Immature natural killer cell (primary cell): ENCODE measurements at places on chromosomes 13 and 19.

DNA sequence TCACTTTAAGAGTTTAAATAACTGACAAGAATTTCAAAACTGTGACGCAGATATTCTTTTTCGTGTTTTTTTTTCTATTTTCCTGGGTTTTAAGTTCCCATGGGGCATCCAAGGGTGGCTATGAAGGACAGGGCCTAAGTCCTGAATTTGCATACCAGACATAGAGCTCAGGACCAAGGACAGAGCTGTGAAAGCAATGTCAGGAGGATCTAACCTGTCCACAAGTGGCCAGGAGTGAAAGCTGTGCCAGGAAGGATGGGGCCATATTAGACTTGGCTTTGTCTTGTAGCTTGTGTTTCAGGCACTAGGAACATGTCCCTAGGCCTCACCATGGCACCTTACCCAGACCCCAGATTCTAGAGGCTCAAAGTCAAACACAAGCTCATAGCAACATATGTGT is 289.4 kb upstream of the MIR17HG start:
- DNase-seq, result no peak

GRCh38 chr19:7506385-7507328 is 9.2 kb upstream of the ZNF358 start:
- peak; percentile 25 for DNase-seq

DNA sequence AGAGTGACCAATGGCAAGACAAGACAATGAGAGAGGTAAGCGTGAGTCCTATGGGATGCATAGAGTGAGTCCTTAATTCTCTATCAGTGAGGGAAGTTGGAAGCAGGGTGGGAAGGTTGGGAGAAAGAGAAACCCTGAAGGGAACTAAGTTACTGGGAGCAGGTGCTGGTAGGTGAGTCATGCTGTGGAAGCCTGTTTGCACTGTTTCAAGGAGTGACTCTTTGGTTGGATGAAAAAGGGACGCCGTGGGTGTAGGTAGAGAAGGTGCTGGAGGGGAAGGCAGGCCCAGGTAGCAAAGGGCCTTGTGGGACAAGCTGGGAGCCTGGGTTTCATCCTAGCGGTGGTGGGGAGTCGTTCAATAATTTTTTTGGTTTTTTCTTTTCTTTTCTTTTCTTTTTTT is 21.9 kb downstream of the IGFL1 start:
- no peak for DNase-seq

DNA sequence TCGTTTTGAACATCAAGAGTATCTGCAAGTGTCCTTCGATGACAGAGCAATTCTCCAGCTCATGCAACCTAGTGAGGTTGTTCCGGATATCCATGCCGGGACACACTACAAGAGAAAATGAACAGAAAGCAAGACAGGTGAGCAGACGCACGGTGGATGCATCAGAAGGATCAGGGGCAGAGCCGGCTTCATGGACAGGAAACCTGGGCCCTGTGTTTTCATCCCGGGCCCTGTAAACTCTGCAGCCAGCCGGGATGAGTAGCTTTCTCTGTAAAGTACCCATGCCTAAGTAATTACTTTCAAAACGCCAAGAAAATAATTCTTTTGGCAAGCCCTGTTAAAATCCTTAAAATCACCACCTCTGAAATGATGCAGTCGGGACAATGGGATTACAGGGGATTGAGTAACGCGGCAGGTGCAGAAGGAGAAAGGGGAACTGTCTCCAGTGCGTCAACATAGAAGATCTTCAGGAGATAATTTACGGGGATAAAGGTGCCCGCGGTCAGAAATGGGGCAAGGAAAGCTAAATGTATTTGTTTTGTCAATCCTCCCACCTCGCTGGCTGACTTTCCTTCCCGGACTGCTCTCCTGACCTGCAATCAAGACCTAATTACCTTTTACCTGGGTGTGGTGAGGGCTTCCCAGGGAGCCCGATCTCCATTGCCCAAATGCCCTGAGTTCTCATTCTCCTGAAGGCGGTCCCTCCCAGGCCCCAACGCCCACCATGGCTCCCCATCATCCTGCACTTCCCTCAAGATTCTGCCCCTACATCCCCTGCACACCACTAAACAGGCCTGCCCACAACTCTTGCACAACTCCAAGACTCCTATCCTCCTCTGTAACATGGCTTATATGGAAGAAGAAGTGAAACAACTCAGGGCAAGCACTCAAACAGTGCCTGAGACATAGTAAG is 26.2 kb downstream of the INSR start:
- DNase-seq, result no peak

GRCh38 chr13:23979361-23980159 is 82.3 kb upstream of the C1QTNF9B start:
- DNase-seq, result peak; percentile 70

DNA sequence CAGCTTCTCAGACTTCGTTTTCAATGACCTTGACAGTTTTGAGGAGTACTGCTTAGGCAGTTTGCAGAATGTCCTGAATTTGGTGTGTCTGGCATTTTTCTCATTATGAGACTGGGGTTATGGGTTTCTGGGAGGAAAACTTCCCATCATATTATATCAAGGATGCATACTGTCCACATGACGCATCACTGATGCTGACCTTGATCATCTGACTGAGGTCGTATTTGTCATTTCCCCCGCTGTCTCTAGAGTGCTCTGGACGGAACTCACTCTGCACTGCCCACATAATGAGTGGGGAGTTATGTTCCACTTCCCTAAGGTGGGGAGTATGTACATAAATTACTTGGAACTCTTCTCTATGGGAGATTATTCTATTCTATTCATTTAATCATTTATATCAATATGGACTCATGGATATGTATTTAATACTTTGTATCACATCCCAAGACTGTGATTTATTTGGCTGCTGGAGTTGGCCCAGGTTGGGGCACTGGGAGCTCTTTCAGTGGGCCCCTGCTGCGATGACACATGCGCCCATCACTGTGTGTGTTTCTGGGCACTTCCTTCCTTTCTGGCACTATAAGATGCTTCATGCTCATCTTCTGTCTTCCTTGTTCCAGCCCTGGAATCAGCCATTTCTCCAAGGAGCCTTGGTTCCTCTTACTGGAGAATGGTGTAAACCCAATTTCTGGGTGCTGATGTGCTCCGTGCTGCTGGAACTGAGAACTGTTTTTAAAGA is 138.6 kb downstream of the MIPEP start:
- DNase-seq, result no peak

DNA sequence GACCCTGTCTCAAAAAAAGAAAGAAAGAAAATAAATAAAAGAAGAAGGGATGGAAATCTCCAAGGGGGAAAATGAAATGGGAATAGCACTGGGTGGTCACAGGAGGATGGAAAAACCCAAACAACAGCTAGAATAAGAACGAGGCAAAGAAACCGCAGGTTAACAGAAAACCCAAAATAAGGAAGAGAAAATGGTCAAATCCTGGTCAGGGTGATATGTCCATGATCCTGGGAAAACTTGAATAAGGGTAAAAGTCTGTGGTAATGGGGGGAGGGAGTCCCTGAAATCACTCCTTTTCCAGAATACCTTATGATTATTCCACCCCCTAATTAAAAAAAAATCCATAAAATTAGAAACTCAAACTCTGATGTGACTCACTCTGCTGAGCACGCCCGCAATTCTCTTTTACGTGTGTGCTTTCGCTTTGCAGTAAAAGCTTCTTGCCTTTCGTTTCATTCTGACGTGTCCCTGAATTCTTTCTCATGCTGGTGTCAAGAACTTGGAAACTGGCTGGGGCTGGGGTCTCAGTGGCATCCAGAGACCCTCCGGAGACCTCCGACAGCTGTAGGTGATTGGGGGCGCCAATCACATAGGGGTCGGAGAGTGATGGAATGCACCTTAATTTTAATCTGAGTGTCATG is 4.3 kb upstream of the NAXD start:
- no peak for DNase-seq

DNA sequence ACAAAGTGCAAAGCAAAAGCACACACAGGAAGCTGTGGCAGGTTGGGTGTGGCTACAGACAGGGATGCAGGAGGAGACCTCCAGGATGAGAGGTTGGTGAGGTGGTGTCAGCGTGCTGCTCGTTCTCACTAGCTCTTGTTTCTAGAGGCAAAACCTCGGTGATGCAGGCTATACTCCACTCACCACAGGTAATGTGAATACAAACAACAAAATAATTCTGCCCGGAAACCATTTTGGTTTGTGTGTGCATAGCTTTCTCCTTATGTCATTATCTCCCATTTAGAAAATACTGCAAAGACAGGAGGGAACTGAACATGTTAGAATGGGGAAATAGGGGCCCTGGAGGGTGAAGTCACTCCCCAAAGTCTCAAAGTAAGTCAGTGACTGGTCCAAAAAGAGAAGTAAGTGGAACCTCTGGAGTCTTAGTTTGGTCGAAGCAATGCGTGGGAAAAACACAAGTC is 9.4 kb downstream of the LCP1 start:
- peak; percentile 52 for DNase-seq

GRCh38 chr13:108711386-108711785 is 82.0 kb downstream of the MYO16 start:
- no peak for DNase-seq
